CD4-positive, alpha-beta T cell treated with Interleukin-15 for 1 hour (primary cell): ENCODE measurements at places on chromosomes 1 and 21.
A peak's percentile ranks its signal among the peaks of the same experiment; 100 is the strongest.

DNA sequence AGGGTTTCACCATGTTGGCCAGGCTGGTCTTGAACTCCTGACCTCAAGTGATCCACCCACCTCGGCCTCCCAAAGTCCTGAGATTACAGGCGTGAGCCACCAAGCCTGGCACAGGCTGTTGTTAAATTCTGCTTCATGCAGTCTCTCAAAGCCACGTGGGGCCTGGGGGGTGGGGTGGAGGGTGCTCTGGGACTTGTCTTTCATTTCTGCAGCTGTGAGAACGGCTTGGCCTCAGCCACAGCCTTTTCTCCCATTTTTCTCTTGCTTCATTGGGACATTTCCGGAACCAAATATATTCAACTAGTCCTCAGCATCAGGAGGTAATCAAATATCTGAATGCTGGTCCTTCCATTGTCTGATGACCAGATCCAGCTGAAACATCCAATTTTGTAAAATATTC lies 27.6 kb upstream of the KCNE2 start:
- no peak for DNase-seq

DNA sequence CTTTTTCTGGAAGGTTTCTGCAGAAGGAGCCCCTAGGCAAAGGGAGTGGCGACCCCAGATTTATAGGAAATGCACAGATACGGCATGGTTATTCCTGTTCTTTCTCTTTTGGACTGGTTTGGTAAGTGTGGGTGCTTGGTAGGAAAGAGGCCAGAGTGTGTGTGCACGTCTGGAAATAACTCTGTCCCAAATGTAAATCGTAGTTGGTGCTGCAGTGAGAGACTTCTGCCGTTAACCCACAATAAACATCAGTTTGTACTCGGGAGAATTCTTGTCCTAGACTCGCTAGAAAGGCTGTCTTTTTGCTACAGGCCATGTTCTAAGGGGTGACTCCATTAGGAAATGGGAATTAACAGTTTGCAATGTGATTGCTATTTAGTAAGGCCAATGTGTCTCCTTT lies 779 bp downstream of the SLC44A3 start:
- DNase-seq: no peak

DNA sequence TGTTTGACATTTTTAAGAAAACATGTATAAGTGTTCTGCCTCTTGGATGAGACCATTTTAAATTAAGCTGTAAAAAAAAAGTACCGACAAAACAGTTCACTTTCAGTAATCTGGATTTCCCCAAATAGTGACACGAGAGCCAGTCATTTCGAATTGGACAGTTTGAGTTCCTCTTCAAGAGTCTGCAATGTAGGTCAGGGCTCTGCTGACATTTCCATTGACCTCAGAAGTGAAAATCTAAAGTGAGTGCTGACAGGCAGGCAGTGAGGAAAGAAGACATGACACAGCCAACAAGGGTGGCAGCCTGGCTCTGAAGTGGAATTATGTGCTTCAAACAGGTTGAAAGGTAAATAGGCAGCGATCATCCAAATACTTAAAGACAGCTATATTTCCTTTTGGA lies at the start of gene IL23R:
TSS of gene IL23R (plus strand) at position 259 of the 400 bp plus-strand sequence. CDS start 1,667 bp downstream, outside the sequence.
- DNase-seq: peak; percentile 25

DNA sequence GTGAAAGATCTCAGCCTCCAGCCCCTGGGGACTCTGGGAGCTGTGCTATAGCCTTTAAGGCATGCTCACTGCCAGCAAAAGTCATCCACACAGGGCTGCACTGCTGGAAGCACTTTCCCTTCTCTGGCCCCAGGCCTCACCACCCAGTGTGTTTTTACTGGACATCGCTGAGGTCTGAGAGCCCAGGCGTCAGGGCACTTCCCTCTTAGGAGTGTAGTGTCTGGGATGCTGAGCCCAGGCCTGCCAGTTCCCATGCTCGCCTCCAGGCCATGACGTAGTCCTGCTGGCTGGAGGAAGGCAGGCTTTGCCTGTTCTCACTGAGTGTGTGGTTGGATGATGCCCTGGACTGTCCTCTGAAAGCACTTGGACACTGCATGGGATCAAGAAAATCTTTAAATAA lies 101.2 kb downstream of the GDAP2 start:
- DNase-seq: no peak

GRCh38 chr1:33143698-33144097 lies 38.1 kb downstream of the TRIM62 start:
- no peak for DNase-seq

DNA sequence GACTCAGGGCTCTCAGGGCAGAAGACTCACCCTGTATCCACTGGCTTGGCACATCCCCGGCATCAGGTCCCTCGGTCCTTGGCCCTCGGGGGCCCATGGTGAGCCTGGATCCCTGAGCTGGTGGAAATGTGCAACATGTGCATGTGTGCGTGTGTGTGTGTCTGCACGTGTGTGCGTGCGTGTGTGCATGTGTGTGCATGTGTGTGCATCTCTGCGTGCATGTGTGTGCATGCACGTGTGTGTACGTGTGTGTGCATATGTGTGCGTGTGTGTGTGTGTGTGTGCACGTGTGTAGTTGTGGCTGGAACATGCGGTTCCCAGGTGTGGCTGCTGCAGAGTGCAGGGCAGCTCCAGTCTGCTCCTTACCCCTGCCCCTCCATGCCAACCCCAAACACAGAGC lies 51.3 kb downstream of the UMODL1 start:
- no peak for DNase-seq

GRCh38 chr1:218254296-218254946 lies 30.7 kb upstream of the RRP15 start:
- DNase-seq: no peak

DNA sequence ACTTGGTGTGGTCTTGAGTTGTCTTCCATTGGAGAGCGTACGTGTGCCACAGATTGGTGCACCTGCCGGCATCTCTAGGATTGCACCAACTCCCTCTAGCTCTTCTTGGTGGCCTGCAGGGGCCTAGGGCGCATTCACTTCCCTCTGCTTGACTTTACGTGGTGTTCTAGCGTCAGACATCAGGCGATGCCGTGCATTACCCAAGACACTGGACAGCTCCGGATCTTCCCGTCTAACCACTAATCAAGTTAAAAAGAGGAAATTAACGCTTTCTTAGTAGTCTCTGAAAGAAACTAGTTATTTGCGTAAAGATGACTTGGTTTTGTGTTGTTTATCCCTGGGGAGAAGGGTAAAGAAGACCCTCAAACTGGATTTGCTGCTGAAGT lies 510 bp upstream of the IL10RB start:
- peak; percentile 83 for DNase-seq

- no peak for DNase-seq
These were observed 534.5 kb downstream of the USP25 start for GRCh38 chr21:16264319-16264718.

DNA sequence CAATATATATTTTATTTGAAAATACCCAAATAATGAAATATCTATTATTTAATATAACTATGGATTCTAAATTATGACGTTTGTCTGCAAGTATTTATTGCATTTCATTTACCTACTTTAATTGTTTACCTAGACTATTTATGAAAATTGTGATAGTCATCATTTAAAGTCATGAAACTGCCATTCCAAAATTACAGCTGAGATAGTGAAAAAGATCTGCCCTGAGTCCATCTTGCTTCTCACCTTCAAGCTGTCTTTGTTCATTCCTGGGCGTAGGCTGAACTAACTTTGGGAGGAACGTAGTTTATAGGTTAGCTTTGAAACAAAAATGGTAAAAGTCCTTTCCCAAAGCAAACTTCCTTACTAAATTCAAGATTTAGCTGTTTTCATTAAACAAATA lies 12.4 kb upstream of the HPDL start:
- DNase-seq: no peak
